ENCODE measurements at places on chromosomes 2 and 18.

- no peak for DNase-seq
Observed at GRCh38 chr2:156459720-156460119, 23.5 kb downstream of the GPD2 start.

DNA sequence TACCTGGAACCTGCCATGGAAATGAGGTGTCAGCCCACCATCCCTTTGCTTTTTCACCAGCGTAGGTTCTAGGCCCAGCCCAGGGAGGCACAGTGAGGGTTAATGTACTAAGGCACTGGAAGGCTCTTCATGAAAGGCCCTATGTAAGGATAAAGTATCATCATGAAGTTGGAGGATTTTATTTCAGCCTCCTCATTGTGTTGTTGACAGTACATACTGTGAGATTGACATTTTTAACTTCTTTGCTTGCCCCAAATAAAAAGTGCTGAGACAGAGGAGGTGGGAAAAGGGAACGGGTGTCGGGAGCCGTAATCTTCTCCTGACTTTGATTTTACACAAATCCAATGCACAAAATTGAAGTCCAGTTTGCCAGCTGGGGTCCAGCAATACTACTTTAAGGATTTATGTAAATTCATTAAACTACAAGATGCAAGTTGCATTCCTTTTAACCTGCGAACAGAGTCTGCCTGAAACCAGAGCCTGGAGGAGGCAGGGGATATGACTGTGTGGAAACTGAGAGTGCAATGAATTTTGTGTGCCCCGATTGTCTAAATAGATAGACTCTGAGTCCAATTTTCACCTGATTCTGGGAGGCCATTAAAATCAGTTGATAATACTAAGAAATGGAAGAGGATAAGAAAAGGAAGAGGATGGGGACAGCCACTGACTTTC lies 5.4 kb upstream of the NCKAP5 start:
- no peak for DNase-seq

DNA sequence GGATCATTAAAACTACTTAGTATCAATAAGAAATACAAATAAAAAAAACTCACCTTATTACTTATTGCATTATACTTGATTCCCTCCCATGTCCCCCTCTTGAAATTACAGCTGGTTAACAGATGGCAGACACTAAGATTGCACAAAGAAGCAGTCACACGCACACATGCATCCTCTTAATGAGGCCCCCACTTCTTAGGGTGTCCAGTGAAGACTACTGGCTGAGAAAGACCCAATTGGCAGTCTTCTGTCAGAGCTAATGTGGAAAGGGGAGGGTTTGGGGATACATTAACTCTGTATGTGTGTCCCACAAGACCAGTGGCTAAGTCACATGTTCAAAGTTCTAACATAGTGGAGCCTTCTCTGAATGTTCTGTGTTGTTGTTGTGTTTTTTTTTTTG lies 210.7 kb downstream of the MTX2 start:
- no peak for DNase-seq

DNA sequence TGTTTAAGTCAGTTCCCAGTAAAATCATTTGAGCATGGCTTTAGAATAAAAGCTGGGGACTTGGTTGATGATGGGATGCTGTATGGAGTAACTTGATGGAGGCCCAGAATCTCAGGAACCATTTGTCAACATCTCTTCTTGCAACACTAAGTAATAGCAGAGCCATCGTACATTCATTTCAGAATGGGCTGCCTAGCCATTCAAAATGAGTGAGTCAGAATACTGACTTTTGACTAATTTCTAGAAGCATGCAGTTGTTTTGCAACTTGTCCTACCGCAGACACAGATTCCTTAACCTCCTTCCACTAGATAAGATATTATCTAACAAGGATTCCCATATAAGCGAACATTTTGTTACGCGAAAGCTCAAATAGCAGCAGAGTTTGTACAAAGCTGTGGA lies 229.5 kb downstream of the CNTNAP5 start:
- no peak for DNase-seq

DNA sequence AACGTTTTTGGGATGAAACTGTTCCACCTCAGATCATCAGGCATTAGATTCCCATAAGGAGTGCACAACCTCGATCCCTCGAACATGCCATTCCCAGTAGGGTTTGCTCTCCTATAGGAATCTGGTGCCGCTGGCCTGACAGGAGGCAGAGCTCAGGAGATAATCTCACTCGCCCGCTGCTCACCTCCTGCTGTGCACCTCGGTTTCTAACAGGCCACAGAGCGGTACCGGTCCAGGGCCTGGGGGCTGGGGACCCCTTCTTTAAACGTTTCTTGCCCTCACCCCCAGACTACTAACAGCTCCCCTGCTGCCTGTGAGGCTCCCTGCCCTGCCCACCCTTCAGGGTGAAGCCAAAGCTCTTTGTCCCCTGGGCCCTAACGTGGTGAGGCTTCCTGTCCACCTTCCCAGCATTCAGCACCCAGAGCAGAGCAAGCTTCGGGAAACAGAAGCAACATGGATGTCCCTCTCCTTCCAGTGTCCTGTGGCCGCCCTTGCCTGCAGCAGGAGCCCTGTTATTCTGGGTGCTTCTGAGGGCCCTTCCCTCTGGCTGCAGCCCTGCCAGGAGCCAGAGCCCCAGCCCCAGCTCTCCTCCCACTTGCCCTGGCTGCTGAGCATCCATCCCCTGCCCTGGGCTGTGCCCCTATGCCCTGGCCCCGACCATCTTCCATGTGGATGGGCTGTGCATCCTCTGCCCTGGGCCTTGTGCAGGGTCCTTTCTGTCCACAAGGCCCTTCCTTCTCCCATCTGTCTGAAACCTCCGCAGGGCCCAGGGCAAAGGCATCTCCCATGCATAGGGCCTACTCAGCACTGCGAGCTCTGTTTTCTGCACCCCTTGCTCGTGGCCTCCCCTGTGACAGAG lies 140.1 kb downstream of the MBP start:
- no peak for DNase-seq

DNA sequence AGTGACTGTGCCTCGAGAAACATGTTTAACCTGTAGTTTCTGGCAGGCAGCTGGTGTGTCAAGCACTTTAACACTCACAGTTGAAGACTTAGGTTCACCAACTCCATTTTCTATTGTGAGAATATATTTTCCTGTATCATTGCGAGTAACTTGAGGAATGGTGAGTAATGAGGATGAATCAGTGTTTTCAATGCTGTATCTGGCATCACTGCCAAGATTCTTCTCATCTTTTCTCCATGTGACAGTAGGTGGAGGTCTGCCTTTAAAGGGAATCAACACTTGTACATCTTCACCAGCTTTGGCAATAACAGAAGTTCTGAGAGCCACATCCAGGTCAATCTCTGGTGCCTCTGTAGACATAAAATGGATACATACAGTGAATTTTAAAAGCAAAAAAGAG lies 72.8 kb downstream of the PLEKHA3 start:
- peak; percentile 18 for DNase-seq

GRCh38 chr18:3924455-3924854 lies 474.5 kb downstream of the TGIF1 start:
- no peak for DNase-seq

- DNase-seq: no peak
Observed at GRCh38 chr2:105748566-105748965, 3.9 kb downstream of the NCK2 start.

- no peak for DNase-seq
Observed at GRCh38 chr2:10022041-10022421, 21.3 kb upstream of the KLF11 start.

- no peak for DNase-seq
Observed at GRCh38 chr2:159939946-159940345, 122.5 kb downstream of the PLA2R1 start.

DNA sequence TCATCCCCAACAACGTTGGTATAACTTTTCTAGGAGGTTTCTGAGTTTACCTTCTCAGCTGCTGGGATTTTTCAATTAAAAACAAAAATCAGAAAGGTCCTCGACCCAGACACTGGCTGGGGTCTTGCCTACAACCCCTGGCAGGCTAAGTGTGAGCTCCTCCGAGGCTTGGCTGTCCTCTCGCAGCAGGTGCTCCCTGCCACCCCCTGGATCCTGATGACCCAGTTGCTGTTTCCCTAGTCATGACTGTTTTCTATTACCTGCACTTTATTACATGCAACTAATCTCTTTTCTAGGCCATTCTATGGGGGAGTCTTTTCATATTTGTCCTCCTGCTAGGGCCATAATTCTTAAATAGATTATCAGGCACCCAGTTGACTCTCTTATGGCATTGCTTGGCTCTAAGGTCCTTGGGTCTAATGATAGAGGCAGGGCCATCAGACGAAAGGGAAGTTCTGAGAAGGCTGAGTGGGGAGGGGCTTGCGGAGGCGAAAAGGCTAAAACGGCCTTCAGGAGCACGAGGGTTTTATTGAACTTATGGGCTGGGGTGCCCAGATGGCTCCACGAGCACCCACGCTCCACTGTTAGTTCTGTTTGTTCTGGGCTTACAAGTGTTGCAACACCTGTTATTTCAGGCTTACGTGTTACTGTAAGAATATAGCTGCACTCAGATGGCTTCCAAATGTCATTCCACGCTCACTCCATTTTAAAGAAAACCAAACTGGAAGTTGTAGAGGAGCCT lies 166.0 kb downstream of the NCK2 start:
- no peak for DNase-seq

DNA sequence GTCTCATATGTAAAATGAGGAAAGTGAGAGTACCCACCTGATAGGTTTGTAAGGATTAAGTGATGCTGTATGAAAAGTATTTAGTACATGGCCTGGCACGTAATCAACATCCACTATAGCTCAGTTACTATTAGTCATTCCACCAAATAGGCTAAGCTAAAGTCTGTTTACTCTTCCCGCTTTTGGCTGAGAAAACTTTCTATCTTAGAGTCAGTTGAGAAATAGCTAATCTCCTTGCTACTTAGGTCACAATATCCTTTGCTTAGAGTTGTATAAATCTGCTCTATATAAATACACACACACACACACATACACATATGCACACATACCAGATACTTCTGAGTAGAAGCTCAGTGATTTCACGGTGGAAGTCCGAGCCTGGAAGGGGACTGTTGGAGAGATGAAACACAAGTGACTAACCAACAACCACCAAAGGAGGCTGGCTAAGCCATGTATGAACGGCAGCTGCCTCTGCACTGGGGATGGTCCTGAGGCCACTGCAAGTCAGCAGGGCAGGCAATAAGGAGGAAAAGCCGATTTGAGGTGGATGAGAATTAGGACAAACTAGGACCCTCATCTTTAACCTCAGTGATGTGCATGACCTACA lies 104.6 kb upstream of the EPHA4 start:
- DNase-seq: no peak

DNA sequence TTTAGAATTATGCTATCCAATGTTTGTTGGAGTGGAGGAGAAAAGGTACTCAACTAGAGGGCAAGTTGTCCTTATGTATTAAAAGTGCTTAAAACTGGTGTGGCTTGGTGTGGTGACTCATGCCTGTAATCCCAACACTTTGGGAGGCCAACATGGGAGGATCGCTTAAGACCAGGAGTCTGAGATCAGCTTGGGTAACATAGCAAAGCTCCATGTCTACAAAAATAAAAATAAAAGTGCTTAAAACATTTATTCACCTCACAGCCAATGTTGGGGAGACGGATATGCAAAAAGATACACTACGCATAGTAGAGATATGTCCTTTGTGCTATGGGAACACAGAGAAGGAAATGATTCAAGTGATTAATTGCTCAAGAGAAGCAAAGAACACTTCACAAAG lies 19.3 kb upstream of the TNFAIP6 start:
- DNase-seq: no peak

GRCh38 chr18:39596891-39597290 lies 2031.3 kb upstream of the CELF4 start:
- no peak for DNase-seq

- DNase-seq: no peak
Observed at GRCh38 chr2:44705876-44706480, 235.5 kb upstream of the SIX3 start.

- no peak for DNase-seq
Observed at GRCh38 chr2:221016551-221016950, 555.6 kb downstream of the EPHA4 start.

- no peak for DNase-seq
Observed at GRCh38 chr18:21327101-21327500, 85.1 kb downstream of the GREB1L start.

GRCh38 chr2:174607989-174608865 lies 10.6 kb upstream of the WIPF1 start:
- DNase-seq: no peak

- no peak for DNase-seq
Observed at GRCh38 chr2:134250840-134251461, 2.9 kb upstream of the MGAT5 start.

DNA sequence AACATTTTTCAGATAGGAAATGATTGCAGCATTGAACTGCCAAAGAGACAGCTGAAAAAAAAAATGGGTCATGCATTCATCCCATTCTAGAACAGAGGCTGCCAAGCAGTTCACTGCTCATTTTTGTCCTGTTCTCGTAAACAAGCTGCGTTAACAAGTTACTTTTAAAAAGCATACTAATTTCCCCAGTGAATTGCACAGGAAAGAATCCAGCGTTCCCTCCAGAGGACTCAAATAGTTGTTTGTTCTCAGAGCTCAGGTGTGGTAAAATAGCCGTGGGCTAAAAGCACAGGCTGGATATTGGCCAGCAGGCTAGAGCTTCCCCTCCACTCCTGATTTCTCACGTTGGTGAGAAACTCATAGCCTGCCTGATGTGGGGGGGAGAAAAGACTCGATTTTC lies 76.1 kb upstream of the AQP4 start:
- no peak for DNase-seq

GRCh38 chr2:144376926-144377325 lies 143.0 kb downstream of the ZEB2 start:
- DNase-seq: no peak

DNA sequence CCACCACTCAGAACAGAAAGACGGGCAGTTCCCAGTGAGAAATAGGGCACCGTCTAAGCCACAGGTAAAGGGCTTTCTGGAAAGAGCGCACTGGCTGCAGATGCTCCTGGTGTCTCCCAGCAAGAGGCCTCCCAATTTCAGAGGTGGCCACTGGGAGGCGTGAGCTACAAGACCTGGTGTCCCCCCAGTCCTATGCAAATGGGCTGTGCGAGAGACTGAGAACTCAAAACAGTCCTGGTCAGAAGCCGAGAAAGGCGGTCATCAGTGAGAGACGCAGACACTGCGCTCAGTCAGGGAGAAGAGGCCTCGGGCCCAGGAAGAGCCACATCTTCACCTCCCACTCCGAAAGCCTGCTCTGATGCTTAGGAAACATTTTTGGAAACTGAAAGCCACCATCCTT lies 179.5 kb downstream of the EIPR1 start:
- DNase-seq: no peak

GRCh38 chr2:229612384-229612971 lies 101.9 kb downstream of the DNER start:
- DNase-seq: no peak

DNA sequence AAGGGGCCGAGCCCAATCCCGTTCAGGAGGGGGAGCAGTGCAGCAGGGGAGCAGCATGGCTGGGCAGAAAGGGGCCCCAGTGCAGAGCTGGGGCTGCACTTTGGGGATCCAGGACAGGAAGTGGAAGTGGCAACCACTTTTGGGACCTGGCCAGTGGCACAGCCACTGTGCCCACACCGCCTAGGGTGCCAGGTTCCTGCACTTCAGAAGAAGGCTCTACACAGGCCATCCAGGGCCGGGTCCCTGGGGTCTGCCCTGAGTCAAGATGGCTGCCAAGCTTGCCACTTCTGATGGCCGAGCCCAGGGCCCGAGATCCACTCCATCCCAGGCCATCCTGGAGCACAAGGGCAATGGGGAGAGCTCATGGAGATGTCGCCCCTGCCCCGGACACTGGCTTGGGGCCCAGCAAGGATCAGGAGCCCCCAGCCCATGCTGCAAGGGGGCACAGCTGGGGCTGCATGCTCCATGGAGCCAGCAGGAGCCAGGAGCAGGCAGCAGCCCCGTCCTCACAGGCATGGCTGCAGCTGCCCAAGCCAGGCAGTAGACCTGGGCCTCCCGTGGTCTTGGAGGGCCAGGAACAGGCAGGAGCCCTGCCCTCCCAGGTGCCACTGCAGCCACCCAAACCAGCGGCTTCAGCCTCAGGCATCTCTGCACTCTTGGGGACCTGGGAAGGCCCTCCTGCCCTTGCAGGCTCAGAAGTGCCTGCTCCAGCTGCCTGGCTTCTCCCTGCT lies 35.0 kb upstream of the ID2 start:
- no peak for DNase-seq
